ENCODE measurements at places on chromosomes 7 and 10.

DNA sequence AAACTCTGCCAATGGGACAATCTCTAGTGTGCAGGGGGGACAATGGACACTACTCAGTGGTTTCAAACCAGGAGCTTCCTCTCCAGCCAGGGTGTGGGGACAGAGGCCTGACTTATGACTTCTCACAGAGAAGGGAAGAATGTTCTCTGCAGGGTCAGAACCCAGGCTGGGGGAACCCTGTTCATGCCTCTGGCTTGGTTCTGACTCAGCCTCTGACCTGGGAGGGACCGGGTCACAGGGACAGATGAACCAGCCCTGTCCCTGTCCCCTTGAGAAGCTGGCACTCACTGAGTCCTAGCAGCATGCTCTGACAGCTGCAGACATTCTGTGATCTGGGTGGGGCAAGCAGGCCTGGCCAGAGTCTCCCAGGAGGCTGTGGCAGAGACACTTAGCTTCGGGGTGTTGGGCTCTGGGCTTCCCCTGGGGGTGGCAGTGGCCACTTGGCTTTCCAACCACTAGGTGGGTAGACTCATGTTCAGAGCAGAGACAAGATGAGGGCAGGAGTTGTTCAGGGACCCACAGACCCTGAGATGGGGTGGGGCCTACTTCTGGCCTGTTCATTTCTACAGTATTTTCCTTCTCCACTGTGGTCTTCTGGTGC, 13.6 kb downstream of the TSPAN15 start:
- DNase-seq = no peak

GRCh38 chr10:131469551-131469950, 158.0 kb upstream of the TCERG1L start:
- DNase-seq = no peak

DNA sequence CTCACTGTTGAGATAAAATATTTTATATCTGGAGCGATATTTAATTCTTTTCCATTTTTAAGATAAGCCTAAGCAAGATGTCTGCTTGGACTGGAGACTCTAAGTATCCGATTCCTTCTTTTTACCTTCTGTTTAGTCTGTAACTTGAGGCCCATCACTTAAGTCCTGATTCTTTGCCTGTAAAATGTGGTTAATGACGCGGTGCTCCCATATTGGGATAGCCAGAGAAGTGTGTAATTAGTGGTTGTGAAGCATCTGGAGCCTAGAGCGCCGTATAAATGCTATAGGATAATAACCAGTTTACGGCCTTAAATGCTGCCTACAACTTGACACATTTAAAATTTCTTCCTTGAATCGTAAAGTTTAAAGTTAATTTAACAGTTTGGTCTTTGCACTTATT, 132.9 kb downstream of the CHN2 start:
- DNase-seq = no peak

DNA sequence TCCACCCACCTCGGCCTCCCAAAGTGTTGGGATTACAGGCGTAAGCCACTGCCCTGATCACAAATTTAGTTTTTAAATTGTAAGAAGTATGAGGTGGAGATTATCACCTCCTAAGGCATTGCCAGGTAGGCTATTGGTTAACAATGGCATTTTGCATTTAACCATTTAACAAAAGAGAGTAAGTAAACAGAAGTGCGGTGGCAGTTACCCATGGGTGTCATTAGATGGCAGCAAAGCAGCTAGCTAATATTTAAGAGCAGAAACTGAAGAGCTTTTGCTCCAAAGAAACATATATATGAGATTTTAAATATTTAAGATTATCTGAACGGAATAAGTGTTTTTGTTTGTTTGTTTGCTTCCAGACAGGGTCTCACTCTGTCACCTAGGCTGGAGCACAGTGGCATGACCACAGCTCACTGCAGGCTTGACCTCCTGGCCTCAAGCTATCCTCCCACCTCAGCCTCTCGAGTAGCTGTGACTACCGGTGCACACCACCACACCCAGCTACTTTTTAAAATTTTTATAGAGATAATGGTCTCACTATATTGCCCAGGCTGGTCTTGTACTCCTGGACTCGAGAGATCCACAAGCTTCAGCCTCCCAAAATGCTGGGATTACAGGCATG, 325.5 kb upstream of the C7orf33 start:
- DNase-seq = no peak

GRCh38 chr10:122446668-122447423, 7.6 kb upstream of the ARMS2 start:
- no peak for DNase-seq

DNA sequence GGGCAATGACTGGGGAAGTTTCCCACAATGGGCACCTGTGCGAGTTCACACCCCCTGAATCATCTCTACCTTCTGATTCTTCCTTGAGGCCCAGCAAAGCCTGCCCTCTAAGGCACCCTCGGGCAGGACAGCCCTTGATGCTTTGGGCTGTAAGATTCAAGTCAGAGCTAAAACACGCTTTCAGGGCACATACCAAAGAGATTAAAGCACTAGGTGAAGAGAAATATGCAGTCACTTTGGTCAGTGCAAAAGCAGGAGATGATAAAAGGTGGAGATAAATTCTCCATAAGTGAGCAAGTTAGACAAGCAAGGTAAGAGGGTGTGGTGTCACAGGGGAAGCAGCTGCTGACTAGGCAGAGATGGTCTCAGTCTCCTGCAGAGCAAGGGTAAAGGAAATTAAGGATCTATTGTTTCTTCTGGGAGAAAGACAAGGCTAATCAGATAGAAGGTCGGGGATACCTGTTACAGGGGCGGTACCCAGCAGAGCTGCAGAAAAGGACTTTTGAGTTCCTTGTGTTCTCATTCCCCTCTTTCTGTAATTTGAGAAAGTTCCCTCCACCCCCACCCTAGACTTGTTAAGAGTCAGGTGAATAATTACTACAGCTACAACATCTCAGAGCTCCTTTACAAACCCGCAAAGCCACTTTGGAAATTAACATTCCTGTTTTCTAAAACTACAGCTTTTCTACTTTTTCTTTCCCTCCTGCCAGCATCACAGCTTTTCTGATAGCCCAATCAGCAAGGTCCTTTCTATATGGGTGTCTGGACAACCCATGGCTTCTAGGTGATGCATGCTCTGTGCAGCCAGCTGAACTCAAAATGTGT, 26.4 kb downstream of the PDLIM1 start:
- no peak for DNase-seq

DNA sequence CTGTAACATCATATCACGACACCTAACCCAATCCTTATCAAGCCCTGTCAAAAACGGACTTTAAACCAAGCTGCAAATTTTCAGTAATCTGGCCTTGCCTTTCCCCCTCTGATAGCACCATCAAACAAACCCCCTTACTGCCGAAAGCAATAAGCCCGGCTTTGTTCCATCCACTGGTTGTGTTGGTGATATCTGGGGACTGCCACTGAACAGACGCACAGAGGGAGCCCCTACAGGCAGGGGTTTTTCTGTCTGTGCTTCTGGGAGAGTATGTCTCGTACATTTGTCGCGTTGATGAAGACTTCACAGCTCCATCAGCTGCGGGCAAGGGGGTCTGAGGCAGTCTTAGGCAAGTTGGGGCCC, 550 bp upstream of the PLAU start:
- DNase-seq = no peak

DNA sequence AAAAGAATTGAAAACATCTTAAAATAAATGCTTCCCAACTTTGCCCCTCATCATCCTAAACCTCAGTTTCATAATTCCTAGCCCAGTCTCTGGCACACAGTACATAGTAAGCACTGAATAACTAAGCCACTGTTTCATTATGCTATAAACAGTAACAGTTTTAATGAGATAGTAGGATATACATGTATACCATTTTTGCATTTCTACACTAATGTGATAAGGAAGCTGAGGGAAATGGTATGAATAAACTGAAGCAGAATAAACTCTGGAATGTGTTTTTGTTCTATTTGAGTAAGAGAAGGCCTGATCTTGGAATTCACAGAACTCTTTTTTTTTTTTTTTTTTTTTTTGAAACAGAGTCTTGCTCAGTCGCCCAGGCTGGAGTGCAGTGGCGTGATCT, 8.8 kb downstream of the NAPEPLD start:
- no peak for DNase-seq

GRCh38 chr10:44517635-44518034, 132.7 kb upstream of the CXCL12 start:
- DNase-seq = no peak

- no peak for DNase-seq
These were observed 6.8 kb upstream of the PARD3 start for GRCh38 chr10:34821587-34822585.

DNA sequence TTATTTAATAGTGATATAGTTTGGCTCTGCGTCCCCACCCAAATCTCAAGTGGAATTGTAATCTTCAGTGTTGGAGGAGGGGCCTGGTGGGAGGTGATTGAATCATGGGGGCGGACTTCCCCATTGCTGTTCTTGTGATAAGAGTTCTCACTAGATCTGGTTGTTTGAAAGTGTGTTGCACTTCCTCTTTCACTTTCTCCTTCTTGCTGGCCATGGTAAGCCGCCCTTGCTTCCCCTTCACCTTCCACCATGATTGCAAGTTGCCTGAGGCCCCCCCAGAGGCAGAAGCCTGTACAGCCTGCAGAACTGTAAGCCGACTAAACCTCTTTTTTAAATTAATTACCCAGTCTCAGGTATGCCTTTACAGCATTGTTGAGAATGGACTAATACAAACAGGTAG, 101.4 kb downstream of the MTPAP start:
- DNase-seq = no peak

DNA sequence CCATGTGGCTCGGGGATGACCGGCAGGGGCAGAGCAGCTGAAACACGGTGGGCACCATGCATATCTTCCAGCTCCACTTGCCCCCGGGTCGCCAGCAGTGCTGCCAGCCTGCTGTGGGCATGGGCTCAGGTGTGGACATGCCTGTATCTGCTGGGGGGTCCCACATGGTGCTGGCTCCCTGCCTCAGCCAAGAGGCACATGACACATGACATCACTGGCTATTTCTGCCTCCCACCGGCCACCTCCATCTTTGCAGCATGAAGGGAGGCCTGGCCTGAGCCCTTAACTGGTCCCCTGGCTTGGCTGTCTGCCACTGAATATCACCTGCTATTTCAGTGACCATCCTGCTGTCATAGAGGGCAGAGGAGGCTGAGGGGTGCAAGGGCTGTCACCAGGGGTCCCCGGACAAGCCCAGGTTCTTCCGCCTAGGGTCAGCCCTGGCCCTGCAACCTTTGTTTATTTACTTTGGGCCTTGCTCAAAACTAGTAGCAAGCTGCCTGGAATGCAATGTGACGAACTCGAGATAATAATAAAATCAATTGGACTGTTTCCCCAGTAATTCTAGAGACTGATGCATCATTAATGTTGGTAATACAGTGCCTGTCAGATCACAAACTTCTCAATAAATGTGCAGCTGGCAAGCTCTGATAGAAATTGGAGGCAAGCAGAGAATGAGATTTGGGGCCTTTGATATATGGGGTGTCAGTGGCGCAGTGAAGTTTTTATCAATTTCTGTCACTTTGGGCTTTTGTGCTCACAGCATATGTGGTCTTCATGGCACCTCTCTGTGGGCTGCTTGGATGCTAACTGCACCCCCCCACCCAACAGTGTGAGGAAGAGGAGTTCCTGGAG, 28.5 kb downstream of the ZMIZ1 start:
- DNase-seq = no peak

DNA sequence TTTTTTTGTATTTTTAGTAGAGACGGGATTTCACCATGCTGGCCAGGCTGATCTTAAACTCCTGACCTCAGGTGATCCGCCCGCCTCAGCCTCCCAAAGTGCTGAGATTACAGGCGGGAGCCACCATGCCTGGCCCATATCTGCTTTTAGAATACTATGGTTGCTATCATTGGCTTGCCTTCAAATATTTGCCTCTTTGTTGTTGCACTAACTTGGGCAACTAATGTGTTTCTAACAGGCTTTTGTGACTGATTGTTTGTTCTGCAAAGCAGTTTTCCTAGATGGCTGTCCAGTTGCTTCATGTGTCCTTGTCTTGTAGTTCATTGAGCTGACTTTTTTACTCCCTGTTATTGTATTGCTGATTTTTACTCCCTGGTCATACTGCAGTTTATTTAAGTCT, 9.7 kb downstream of the VDAC2 start:
- no peak for DNase-seq

- no peak for DNase-seq
These were observed 19.1 kb downstream of the LMTK2 start for GRCh38 chr7:98125759-98126158.

DNA sequence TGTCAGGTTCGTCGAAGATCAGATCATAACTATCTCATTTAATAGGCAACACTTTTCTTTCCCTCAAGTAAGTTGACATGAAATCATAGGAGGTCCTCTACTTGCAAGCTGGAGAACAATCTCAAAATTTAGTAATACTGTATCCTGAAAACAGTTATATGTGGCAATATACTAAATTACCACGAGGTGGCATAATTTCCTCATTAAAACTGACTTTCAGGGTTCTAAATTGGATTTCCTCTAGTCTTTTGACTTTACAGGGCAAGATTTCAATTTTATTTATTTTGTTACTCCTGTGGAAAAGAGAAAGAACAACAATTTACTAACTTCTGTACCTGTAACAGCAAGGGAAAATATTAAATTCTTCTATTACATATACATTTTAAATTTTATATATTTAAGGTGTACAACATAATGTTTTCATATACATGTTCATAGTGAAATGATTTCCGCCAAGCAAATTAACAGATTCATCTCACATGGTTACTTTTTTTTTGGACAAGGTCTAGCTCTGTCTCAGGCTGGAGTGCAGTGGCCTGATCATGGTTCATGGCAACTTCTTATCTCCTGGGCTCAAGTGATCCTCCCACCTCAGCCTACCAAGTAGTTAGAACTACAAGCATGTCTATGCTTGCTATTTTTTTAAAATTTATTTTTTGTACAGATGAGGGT, 53.4 kb upstream of the CYP2C18 start:
- DNase-seq = no peak

DNA sequence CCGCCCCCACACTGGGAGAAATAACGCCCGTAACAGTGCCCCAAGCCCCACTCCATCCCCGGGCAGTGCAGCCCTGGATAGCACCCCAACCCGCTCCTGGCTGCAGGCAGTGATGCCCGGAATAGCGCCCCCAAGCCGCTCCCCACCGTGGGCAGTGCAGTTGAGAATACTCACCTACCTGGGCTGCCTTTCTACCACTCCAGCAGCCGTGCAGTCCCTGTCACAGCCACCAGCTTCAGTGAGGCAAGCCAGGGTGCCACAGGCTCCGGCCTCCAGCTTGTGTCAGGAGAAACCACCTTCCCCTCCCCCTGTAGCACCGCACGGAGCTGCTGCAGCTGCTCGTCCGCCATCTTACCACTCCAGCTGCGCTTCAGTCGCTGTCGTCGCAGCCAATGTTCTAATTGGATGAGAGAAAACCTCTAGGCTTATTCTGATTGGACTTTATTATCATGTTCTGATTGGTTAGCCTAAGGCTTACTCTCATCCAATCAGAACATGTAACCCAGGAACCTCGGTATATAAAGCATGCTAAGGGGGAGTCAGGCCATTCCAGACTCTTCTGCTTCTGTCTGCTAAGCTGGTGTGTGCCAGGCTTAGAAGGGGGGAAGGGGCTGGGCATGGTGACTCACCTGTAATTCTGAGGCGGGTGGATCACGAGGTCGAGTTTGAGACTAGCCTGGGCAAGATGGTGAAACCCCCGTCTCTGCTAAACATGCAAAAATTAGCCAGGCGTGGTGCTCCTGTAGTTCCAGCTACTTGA, 53.2 kb upstream of the ZNF33B start:
- DNase-seq = no peak

GRCh38 chr7:37209195-37209594, 239.5 kb downstream of the ELMO1 start:
- DNase-seq = no peak

GRCh38 chr7:13035233-13035632, 347.8 kb downstream of the ARL4A start:
- DNase-seq = no peak

All from BJ (cell line).